ENCODE measurements at places on chromosomes 2 and 18.

- H3K36me3 ChIP-seq = no peaks in the 10 kb centered on the region
- no peaks in the 10 kb centered on the region for H3K4me1 ChIP-seq
- no peak for DNase-seq
Measured at GRCh38 chr2:41994233-41994637, 53.6 kb upstream of the PKDCC start.

DNA sequence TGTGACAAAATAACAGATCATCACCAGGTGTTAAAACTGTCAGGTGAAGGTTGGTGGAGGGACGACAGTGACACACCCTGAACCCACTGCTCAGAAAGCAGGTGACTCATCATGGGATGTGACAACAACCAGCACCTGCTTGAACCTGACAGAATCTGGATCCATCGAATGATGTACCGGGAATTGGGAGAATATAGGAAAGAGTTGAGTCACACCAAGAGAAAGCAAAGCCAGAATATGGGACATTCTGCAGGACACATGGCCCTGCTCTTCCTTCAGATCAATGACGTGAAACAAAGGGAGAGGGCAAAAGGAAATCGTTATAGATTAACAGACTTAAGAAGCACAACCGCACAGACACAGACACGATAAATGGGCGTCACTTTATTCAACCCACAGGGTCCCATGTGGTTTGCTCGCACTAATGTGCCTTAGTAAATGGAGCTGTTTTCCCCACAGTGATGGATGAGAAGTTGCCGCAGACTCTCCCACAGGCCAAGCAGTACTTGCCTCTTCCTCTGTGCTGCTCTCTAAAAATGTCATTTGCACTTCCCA is 100.1 kb downstream of the CRACDL start:
- no peak overlapping the region for H3K27ac ChIP-seq
- no peaks in the 10 kb centered on the region for H3K36me3 ChIP-seq
- H3K4me1 ChIP-seq = peaks cover 14% of the 10 kb centered on the region
- H3K27me3 ChIP-seq = no peaks in the 10 kb centered on the region

GRCh38 chr2:181138816-181139215 is 158.4 kb downstream of the UBE2E3 start:
- H3K4me1 ChIP-seq = peaks cover 7% of the 10 kb centered on the region
- DNase-seq = no peak
- H3K27ac ChIP-seq = no peak overlapping the region
- no peaks in the 10 kb centered on the region for H3K27me3 ChIP-seq

DNA sequence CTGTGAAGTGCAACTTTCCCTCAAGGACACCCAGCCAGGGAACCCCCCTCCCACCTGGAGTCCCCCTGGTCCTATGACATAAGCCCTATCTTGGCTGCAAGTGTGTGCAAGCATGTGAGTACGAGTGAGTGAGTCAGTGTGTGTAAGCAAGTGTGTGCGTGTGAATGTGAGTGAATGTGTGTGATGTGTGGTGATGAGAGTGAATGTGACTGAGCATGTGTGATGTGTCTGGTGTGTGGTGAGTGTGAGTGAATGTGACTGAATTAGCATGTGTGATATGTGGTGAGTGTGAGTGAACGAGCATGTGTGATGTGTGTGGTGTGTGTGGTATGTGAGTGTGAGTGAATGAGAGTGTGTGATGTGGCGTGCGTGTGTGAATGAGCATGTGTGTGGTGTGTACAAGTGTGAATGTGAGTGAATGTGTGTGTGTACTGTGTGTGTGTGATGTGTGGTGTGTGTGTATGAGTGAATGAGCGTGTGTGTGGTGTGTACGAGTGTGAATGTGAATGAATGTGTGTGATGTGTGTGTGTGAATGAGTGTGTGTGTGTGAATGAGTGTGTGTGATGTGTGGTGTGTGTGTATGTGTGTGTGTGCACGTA is 68.8 kb upstream of the SMAD7 start:
- no peaks in the 10 kb centered on the region for H3K27me3 ChIP-seq
- no peaks in the 10 kb centered on the region for H3K36me3 ChIP-seq
- no peak overlapping the region for H3K27ac ChIP-seq
- H3K4me3 ChIP-seq = no peak overlapping the region
- no peak for DNase-seq
- peaks cover 29% of the 10 kb centered on the region for H3K4me1 ChIP-seq

DNA sequence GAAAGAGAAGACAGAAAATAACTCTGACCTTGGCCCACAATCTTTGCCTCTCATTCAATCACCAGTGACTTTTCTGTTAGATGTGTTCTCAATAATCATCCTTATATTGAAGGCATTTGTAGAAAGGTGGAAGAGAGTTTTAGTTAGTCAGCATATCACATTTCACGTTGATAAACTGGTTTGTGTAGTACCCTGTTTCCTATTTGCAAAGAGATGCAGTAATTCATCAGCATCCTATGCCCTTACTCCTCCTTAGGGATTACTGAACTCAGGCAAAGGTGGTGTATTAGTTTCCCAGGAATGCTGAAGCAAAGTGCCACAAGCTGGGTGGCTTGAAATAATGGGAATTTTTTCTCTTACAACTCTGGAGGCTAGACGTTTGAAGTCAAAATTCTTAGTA is 145.0 kb downstream of the SPP2 start:
- peaks cover 12% of the 10 kb centered on the region for H3K27me3 ChIP-seq
- no peak for DNase-seq
- H3K36me3 ChIP-seq = no peaks in the 10 kb centered on the region
- no peak overlapping the region for H3K27ac ChIP-seq

DNA sequence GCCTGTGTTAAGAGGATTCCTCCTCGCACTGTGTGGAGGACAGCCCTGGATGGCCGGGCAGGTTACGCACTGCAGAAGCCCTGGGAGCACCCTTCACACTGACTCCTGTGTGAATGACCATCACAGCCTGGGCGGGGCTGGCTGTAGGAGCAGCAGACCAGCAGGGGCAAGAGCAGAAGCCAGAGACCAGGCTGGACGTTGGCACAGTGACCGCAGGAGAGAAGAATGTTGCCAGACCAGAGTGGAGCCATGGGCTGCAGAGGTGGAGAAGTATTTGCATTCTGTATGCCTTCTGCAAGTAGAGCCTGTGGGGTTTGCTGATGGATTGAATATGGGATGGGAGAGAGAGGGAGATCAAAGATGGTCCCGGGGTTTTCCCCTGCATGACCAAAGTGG is 23.1 kb downstream of the LRRFIP1 start:
- no peaks in the 10 kb centered on the region for H3K27me3 ChIP-seq
- H3K27ac ChIP-seq = no peak overlapping the region
- no peaks in the 10 kb centered on the region for H3K36me3 ChIP-seq
- no peak overlapping the region for H3K4me3 ChIP-seq

- no peak overlapping the region for H3K27ac ChIP-seq
- H3K4me3 ChIP-seq = no peak overlapping the region
- H3K36me3 ChIP-seq = no peaks in the 10 kb centered on the region
- no peak for DNase-seq
- no peaks in the 10 kb centered on the region for H3K27me3 ChIP-seq
Measured at GRCh38 chr2:217095511-217096205, 235.8 kb upstream of the TNP1 start.

GRCh38 chr2:175955136-175955535 is 46.9 kb downstream of the LNPK start:
- H3K27ac ChIP-seq = no peak overlapping the region
- no peak overlapping the region for H3K4me3 ChIP-seq
- H3K4me1 ChIP-seq = no peaks in the 10 kb centered on the region
- DNase-seq = no peak

DNA sequence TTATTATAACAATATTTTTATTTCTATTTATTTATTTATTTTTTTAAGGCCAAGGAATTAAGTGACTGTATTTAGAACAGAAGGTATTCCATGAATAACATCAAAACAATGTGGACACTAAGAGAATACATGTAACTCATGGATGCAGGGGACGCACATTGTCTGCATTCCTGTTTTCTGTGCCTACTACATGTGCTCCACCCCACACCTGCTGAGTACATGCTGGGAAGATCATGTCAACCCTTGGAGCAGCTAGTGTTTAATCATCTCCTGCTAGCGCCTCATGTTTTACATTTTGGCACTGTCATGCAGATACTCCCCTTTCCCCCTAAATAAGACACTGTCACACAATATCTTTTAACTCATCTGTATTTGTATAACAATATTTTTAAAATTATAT is 29.3 kb downstream of the DPYSL5 start:
- H3K27me3 ChIP-seq = peaks cover 47% of the 10 kb centered on the region
- no peak for DNase-seq

DNA sequence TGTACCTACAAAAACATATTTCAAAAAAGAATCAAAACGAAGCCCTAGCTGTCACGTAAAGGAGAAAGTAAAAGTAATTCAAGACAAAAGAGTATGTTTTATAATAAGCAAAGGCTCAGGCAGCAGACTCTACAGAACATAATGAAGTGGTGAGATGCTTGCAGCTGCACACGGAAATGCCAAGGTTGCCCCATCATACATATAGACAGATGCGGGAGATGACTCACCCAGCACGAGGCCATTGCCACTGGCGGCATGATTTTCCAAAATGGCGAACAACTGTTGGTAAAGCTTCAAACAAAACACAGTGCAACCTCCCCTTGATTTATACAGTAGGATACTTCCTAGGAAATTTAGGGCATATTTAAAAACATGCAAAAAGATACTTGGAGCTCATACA is 26.0 kb upstream of the C1QL2 start:
- no peak for DNase-seq
- no peak overlapping the region for H3K4me3 ChIP-seq
- H3K27ac ChIP-seq = no peak overlapping the region
- no peaks in the 10 kb centered on the region for H3K4me1 ChIP-seq
- H3K36me3 ChIP-seq = no peaks in the 10 kb centered on the region

DNA sequence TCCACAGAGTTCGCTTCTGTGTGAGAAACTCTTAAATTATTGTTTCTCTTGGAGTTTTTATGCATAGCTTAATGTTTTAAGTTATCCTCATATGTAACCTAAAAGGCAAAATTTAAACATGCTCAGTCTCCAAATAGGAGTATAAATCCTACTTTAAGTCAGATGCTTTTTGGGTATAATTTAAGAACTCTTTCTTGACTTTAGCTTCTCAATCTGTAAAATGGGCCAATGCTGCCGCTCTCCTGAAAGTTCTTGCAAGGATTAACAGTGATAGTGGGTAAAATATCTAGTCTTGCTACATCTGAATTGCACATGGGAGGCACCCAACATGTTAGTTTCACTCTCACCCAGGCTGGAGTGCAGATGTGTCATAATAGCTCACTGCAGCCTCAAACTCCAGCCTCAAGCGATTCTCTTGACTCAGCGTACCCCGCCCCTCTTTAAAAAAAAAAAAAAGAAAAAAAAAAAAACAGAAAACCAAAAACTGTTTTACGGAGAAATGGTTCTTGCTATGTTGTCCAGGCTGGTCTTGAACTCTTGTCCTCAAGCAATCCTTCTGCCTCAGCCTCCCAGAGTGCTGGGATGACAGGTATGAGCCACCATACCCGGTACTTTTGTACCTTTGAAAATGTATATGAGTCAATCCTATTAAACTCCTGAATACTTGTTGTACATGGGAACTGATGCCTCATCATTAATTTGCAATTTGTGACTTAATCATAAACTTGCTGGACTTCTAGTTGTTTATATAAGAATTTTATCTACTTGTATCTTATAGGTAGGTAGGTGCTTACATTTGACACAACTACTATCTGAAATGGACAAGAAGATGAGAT is 1.8 kb downstream of the FBXO48 start:
- H3K27me3 ChIP-seq = no peaks in the 10 kb centered on the region
- H3K4me1 ChIP-seq = peaks cover 50% of the 10 kb centered on the region
- H3K36me3 ChIP-seq = no peaks in the 10 kb centered on the region

DNA sequence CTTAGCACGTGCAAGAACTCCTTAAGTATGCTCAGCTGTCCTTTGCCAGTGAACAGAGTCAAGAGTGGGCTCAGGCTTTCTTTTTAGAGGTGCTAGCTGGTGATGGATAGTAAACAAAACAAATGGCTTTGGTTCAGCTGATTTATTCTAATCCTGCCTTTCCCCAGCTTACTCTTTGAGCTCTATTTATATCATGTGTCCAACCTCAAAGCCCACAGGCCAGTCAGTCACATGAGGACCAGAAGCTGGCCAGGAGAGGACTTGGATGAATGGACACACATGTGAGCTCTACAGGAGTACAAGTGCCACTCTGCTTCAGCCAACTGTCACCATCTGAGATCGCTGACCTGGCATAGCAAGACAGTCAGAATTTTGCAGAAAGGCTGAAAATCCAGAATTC is 59.4 kb downstream of the STK39 start:
- no peak overlapping the region for H3K4me3 ChIP-seq
- H3K36me3 ChIP-seq = no peaks in the 10 kb centered on the region
- H3K27ac ChIP-seq = no peak overlapping the region

DNA sequence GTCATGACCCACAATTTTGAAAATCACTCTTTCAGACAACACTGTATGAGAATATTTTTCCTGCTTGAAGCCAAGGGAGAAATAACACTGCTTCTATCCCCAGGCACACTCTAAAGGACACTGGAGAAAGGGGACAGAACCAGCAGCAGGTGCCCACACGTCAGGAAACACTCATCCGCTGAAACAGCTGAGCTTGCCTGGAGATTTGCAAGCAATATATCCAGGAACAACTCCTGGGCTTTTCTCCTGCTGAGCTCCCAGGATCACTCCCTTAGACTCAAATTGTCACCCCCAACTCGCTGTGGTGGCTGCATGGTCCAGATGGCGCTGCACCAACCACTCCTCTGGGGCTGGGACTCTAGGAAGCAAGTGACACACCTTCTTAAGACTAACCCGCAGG is 186.7 kb downstream of the ARL4C start:
- no peak overlapping the region for H3K4me3 ChIP-seq
- H3K27ac ChIP-seq = no peak overlapping the region
- no peaks in the 10 kb centered on the region for H3K27me3 ChIP-seq
- no peaks in the 10 kb centered on the region for H3K36me3 ChIP-seq
- peaks cover 36% of the 10 kb centered on the region for H3K4me1 ChIP-seq

DNA sequence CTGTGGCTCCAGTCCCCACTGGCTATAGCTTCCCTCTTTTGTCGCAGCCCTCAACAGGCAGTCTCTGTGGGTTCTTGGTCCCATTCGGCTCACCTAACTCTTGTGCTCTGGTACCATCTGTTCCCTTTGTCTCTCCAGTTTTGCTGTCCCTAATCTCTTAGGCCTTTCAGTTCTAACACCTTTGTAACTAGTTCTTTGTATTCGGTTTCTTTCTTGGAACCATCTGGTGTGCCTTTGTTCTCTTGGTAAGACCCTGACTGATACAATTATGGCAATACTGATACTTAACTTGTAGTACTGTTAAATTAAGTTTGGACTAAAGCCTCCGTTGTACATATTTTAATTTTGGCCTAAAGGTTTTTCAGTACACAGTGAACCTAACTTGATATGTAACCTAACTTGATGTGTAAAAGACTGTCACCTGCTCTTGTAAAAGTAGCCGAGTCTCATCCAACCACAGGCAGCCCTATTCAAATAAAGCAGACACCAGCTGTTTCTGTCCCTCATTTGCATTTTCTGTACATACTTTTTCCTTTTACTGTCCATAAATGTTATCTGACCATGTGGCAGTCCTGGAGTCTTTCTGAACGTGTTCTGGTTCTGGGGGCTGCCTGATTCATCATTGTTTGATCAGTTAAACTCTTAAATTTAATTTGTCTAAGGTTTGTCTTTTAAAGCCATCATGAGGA is 4.8 kb upstream of the MRPL44 start:
- no peak for DNase-seq
- H3K4me1 ChIP-seq = peaks cover 7% of the 10 kb centered on the region
- H3K4me3 ChIP-seq = no peak overlapping the region
- H3K36me3 ChIP-seq = no peaks in the 10 kb centered on the region
